ENCODE measurements at places on chromosomes 2 and 18.

DNA sequence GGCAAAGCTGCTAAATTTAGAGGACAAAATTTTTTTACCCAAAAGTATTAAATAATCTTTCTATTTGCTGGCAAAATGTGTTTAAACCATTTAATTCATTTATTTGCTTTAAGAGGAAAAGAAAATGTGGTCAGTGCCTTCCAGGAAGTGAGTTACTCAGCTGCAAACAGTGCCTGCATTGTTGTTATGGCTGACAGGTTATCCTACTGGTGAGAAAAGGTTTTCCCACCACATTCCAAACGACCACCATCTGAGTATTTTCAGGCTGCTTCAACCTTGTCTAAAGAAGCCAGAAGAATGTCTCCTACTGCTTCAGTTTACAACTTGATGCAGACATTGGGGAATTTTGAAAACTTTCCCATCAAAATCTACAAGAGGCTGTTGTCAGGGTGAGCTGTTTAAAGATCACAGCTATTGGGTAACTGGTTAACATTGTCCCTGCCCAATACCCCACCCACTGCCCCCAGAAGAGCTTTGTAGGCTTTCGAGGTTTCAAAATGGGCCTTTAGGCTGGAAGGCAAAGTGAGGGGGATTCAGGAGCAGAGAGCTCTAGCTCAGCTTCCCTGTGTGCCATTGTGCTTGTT lies 461.3 kb upstream of the FANCL start:
- DNase-seq: peak; percentile 17

- no peak for DNase-seq
These were observed 88.0 kb downstream of the SOCS6 start for GRCh38 chr18:70376914-70377258.

DNA sequence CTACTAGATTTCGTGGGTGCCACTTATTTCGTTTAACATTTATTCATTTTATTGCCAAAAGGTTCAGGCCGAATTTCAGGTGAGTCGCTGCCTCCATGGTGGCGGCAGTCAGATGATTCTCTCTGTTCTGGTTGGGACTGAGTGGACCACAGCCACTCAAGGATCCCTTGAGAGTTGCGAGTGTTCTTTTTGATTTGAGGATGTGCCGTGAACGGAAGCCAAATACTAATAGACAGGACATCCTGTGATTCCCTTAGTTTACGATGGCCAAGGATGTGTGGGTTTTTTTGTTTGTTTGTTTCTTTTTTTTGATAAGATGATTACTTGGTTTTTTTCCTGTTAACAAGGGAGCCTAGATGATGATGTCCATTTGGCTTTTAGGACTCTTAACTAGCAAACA lies 13.2 kb downstream of the MAPRE2 start:
- DNase-seq: no peak

DNA sequence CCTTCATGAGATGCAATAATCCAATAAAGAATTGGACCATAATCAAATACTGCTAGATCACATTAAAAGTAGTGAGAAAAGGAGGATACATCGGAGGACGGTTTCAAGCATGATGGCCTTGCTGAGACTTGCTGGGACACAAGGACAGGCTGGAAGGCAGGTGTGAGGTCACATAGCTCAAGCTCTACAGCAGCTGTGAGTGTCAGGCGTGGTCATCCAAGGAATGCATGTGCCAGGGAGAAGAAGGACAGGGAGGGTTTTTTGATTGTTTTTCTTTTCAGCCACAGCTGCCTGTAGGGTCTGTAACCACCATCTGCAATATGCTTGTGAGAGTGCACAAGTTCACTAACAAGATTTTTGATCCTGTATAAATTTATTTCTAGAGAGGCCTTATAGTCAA lies 57.6 kb downstream of the BMP10 start:
- DNase-seq: no peak

- DNase-seq: no peak
These were observed 154.9 kb downstream of the CSRNP3 start for GRCh38 chr2:165624470-165624800.

DNA sequence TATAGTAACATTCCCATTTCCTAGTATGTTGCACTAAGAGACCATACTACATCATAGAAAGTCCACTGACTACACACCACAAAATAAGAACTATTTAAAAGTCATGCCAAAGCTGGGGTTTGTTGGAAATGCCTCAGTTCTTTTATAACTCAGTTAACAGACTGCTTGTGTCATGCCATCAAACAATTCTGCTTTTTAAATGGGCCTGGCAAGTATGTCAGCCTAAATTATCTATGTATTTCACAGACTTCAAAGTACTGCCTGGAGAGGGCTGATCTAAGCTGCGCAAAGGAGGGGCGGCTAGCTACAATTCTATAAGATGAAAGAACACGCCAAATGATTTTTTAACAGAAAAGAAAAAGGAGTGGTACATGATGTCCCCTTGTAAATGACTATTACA lies 49.6 kb downstream of the FARSB start:
- no peak for DNase-seq

DNA sequence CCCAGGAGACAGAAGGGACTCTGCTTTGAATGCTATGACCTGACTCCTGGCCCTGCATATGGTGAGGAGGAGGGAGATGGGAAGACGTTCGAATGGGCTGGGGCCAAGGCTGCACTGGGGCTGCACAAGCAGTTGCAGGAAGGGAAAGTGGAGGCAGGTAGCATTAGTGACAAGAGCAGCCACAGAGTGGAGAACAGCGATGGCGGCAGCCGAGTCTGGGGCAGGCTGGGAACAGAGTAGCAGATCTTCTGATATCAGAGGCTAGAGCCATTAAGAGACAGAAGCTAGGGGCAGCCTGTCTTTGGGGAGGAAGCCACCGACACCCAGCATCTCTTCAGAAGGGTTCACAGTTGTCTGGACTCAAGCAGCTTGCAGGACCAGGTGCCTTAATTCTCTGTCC lies 50.1 kb downstream of the ST3GAL5 start:
- DNase-seq: no peak

DNA sequence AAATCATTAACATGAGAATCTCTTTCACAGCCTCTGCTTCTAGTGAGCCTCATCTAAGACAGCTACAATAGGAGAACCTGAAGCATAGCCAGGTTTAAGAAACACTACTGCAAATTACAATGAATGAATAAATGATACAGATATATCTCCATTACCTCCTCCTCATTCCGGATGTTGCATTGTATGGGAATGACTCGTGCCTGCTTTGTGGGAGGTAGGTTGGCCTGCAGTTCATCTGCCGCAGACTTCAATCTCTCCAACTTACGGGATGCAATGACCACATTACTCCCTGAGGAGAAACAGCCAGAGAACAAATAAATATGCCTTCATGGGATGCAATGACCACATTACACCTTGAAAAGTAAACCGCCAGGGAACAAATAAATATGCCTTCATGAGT lies 15.4 kb downstream of the PECR start:
- DNase-seq: peak; percentile 77

DNA sequence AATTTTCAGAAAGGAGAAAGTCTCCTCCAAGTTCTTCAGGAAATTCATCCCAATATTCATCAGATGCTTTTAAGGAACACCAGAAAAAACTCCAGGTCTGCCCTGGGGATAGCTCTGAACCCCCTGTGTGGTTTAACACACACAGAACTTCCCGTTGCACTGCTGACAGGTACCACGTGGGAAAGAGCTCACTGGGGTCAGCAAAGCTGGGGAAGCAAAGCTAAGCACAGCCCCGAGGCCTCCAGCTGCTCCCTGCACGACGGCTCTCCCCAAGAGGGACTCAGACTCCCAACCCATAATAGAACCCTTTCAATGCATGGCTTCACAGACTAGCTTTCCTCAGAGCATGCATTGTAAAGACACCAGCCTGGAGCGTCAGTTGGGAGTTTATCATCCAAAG lies 28.0 kb downstream of the ADI1 start:
- no peak for DNase-seq

All from fibroblast of skin of back (primary cell).